ENCODE measurements at places on chromosomes 7 and 10.

GRCh38 chr10:100816671-100817070 lies 71.3 kb downstream of the PAX2 start:
- no peak for DNase-seq

GRCh38 chr7:117065571-117066150 lies 112.4 kb downstream of the ST7 start:
- DNase-seq = no peak

GRCh38 chr10:43595739-43596298 lies 10.4 kb upstream of the ZNF485 start:
- no peak for DNase-seq

DNA sequence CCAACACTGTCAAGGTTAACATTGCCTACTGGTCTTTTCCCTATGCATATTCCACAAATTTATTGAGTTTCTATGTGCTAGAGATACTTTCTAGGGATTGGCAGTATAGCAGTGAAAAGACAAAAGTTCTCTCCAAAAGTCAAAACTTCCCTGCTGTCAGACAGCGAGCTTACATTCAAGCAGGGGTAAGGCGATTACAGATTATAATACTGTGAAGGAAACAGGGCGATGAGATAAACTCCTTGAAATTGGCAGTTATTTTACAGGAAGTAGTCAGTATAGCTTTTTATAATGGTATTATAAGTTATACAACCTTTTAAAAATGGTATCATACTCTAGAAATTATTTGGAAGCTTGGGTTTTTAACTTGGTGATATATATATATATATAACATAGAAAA lies 9.9 kb downstream of the VPS50 start:
- DNase-seq = no peak

- no peak for DNase-seq
Measured at GRCh38 chr7:22358820-22359697, 2.1 kb upstream of the RAPGEF5 start.

- DNase-seq = no peak
Measured at GRCh38 chr7:152103691-152104090, 78.2 kb downstream of the GALNT11 start.

DNA sequence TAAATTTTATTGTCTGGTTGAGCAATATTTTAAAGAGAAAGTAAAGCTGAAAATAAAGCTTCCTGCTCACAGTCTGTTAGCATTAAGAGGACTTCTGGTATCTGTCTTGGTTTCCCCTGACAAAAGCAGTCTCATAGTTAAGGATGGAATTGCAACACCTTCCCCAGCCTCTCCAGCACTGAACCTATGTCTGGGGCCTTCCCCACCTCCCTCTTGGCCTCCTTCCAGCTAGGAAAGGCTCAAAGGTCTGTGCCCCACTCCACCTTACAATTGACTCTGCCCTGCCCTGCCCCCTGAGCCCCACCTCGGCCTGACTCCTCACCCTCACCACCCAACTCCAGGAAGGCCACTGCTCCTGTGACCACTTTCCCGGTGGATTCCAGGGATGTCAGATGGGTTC lies 33.2 kb downstream of the COL17A1 start:
- DNase-seq = no peak
